ENCODE measurements at places on chromosomes 4 and X.

- DNase-seq = no peak
Observed at GRCh38 chr4:2621419-2621818, 85.0 kb downstream of the FAM193A start.

GRCh38 chr4:55157559-55158277 is 32.3 kb upstream of the KDR start:
- DNase-seq = no peak

GRCh38 chrX:55778322-55778721 is 60.8 kb downstream of the RRAGB start:
- no peak for DNase-seq

DNA sequence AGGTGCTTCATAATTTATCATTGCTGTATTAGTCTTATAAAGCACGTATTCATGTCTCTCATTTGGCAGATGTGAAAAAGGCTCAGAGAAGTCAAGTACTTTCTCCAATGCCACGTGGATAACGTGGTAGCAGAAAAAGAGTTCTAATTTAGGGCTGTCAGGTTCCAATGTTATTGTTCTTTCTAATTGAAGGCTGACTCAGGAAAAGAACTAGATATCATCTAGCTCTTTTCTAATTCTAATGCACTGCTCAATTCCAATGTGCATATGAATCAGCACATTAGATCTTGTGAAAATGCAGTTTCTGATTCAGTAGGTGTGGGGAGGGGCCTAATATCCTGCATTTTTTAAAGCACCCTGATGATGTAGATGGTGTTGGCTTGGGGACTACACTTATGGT is 22.8 kb downstream of the AGA start:
- DNase-seq = no peak

GRCh38 chrX:53005327-53005726 is 43.3 kb upstream of the GPR173 start:
- DNase-seq = no peak

DNA sequence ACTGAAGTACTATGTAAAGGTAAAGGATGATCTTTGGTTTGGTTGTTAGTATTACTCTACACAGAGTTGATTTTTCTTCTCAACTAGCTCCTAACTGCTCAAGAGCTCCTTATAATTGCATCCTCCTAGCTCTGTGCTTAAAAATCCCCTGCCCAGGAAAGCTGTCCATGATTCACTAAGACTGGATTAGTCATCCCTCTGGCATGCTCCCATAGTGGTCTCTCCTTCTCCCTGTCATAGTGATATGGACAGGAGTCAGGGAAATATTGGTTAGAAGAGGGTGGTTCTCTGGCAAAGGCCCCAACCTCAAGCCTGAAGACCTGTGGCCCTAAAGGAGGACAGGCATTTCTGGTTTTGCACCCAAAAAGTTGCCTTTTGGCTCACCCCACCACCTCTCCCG is 242.3 kb upstream of the KCNIP4 start:
- DNase-seq = no peak

DNA sequence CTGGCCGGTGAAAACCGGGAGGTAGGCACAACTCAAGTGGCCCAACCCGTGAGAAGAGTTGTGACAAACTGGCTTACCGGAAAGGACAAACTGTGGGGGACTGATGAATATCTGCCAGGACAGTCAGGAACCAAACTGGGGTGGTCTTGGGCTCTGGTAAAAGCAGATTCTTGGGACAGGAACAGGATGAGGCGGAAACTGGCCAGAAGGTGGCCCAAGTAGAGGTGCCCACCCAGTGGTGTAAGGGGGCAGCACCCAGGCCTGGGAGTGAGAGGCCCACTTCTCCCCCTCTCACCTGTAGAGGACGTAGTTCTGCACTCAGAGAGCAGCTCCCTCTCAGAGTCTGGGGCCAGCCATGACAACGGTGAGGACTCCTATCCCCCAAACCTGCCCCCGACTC is 5.9 kb downstream of the CCDC120 start:
- no peak for DNase-seq

DNA sequence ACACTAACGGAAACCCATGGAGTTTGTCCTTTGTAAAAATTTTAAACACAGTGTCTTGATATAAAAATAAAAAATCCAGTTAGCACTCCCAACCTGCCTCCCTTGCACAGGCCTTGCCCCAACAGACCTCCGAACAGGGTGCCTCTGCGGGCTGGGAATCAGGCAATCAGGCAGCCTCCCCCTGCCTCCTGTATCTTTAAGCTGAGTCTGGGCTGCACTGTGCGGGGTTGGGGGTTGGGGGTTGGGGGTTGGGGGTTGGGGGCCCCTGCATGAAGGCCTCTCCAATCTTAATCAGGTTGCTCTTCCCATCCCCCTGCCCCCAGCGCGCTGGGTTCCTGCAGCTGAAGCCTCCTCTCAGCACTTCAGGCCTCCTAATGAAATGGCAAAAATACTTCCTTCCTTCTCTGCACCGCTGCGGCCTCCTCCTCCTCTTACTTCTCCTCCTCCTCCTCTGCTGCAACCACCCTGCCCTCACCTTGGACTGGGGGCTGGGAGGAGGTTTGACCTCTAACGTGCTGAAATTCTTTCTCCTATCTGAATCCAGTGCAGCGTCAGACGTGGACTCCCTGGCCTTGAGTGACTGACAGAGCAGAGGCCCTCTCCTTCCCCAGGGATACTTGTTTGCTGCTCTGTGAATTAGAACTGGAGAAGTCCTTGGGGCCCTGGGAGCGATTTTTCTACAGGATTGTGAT is 26.6 kb downstream of the NLGN3 start:
- no peak for DNase-seq

DNA sequence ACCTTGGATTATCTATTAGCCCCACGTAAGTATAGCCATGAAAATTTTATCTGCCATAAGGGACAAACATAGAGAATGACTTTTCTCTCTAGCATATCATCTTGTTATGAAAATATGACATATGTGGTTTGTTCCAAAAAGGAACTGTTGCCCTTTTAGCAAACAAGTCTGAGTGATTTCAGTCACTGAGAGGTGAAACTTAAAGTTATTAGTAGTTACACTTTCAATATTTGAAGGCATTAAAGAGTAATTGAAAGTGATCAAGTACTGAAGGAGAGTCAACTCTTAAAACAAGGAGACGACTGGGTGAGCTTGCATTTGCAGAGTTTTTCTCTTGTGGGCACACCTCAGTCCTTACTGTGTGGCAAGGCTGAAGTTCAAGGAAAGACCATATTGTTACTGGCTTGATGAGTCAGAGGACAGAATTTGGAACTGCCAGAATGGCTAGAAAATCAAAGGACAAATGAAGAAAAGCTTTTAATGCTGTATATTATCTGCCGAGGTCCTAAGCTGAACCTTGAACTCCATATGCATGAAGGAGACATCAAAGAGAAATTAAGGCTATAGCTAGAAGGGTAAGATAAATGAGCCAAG is 205.1 kb upstream of the EMCN start:
- no peak for DNase-seq

- no peak for DNase-seq
Observed at GRCh38 chr4:93169966-93170365, 658.6 kb upstream of the ATOH1 start.

DNA sequence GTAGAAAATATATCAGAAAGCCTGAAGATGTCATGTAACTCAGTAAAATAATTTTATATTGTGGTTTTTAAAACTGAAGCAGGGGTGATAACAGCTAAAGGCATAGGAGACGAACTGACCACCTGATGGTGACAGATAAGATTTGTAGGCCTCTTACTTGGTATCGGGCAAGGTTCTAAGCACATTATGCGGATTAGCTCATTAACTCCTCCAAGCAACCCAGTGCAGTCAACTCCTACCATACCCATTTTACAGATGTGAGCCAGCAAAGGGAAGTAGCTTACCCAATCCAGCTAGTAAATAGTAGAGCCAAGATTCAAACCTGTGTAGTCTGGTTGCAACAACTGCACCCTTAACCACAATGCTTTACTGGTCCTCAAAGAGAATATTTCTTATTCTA is 62.1 kb downstream of the CC2D2A start:
- DNase-seq = no peak

DNA sequence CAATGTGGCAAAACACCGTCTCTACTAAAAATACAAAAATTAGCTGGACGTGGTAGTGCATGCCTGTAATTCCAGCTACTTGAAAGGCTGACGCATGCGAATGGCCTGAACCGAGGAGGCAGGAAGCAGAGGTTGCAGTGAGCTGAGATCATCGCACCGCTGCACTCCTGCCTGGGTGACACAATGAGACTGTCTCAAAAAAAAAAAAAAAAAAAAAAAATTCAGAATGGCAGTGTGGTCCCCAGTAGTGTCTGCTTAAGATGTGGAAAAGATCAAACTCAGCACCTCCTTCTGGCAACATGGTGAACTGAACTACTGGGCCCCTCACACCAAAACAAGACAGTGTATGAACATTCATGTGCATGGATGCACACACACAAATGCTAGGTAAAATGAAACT is 32.2 kb downstream of the SMS start:
- DNase-seq = no peak

DNA sequence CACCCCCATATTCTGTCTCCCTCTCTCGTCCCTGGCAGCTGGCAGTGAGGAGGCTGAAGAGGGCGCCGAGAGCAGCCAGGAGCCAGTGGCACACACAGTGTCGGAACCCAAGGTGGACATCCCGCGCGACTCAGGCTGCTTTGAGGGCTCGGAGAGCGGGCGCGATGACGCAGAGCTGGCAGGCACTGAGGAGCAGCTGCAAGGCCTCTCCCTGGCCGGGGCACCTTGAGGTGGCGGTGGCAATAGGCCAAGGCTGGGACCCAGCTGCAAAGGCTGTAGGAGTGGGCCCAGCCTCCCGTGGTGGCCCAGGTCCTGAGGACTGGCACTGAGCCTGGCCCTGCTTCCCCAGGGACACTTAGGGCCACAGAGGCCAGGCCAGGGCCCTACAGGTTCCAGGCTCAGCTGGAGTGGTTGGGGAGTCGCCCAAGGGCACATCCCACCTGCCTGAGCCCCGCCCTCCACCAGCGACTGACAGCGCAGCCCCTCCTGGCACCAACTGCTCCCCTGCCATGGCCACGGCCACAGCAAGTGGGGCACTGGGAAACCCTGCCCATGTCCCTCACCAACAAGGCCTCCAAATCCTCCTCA is 13.9 kb downstream of the SASH3 start:
- DNase-seq = no peak

DNA sequence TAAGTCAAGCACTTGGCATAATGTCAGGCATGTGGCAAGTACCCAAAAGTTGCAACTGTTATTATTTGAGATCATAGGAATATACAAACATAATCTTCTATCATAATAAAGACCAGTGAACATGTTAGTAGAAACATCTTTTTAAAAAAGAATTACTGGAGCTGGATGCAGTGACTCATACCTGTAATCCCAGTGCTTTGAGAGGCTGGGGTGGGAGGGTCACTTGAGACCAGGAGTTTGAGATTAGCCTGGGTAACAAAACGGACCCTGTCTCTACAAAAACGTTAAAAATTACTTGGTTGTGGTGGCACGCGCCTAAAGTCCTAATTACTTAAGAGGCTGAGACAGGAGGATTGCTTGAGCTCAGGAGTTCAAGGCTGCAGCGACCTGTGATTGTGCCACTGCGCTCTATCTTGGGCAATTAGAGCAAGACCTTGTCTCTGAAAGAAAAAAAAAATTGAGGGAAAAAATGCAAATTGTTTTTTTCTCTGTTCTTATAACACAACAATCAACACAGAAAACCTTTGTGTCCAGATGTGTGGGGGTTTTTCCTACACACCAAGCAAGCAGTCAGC is 284.3 kb downstream of the ARHGAP10 start:
- no peak for DNase-seq

DNA sequence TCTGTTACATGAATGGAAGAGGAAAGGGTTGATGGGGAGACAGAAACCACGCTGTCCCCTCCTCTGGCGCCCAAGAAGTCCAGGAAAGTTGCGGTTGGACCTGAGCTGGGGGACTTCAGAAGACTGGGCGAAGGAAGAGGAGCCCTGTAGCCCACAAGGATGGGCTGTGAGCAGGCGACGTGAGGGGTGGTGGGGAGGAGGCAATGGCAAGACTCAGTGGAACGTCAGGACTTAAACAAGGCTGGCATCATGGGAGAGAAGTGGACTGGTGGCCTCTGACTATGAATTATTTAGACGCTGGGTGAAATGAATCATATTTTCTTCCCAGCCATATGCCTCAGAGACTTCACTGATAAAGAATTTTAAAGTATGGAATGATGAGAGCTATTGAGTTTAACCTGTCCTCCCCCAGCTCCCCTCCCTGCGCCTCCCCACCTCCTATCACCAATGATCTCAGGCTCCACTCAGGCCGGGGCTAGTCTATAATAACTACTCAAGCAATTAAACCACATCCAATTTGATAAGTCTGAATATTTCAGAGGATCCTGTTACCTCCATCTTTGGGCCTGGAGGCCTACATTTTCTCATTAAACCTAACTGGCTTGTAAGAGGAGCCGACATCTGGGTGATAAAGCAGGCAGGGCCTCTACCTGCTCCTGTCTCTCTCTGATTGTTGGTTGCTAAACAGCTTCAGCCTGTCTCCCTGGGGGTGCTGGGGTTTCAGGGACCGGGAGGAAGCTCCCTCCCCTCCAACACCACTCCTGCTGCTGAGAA is 63.6 kb downstream of the SMIM20 start:
- peak; percentile 90 for DNase-seq

DNA sequence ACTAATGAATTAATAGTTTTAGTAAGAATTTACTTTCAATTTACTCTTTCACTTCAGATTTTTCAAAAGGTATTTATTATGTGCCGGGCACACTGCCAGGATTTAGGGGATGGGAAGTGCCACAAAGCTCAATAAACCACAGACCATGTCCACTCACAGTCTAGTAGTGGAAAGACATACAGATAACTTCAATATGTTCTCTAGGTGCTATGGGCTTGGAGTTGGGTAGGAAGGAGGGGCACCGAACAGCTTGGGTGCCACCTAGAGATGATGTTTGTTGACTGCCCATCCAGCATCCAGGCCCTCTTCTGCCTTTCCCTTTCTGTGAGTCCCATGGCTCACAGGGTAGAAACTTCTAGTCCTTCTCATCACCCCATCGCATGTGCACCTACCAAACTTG is 17.8 kb downstream of the MFAP3L start:
- no peak for DNase-seq

- peak; percentile 90 for DNase-seq
Observed at GRCh38 chrX:24024819-24025740, 1.9 kb downstream of the KLHL15 start.

DNA sequence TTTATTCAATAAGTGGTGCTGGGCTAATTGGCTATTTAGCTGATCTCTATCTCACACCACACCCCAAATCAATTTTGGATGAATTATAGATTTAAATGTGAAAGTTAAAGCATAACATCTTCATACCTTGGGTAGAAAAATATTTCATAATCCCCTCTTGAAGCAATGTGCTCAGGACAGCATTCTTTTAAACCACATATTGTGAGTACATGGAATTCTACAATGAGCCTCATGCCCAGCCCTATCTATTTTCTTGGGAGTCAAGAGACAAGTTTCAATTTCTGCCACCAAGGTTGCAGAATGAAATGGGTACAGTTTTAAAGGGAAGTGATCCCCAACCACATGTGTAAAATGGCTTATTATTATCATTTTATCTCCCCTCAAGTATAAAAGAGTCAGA is 30.6 kb upstream of the GPRIN3 start:
- no peak for DNase-seq

DNA sequence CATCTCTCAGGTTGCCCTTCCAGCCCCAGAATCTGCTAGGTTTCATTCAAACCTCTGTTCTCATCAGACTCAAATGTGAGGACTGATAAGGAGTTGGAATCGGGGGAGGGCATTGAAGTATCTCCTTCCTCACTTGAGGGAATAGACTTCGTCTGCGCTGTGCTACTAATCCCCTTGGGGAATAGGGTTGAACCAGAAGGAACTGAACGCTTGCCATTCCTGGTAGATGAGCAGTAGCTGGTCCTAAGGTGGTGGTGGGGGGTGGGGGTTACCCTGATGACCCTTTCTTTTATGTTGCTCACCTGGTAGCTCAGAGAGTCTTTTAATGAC is 692 bp upstream of the SLC9A7 start:
- DNase-seq = no peak

Measured in SK-N-DZ (cell line).